Lower leg skin (tissue), 4 donors: ENCODE measurements at places on chromosomes 3 and 15. TPM values are rescaled to one million over a fixed set of nuclear protein-coding genes. Genes with fewer than 3 reads are reported as not detected.
A peak's percentile ranks its signal among the peaks of the same experiment; 100 is the strongest.

- DNase-seq, result no peak
Measured at GRCh38 chr3:502486-502885, 305.9 kb downstream of the CHL1 start.

The SNX22 gene
- total RNA-seq, result 0.39 TPM

The GHSR gene
- not detected for total RNA-seq

The SI gene
- total RNA-seq, result not detected

DNA sequence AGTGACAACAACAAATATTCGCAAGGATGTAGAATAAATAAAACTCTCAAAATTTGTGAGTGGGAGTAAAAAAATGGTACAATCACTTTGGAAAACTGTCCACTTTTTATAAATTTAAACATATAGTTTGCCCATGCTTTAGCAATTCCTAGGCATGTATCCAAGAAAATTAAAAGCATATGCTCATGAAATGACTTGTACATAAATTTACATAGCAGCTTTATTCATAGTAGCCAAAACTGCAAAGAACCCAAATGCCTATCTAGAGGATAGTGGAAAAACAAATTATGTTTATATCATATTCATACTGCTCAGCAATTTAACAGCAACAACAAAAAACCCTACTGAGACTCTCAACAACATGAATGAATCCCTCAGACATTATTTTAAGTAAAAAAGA lies 363.6 kb upstream of the CCDC54 start:
- no peak for DNase-seq

GRCh38 chr15:86491118-86491517 lies 411.4 kb downstream of the AGBL1 start:
- no peak for DNase-seq

GRCh38 chr3:178085817-178086123 lies 450.5 kb upstream of the KCNMB2 start:
- no peak for DNase-seq

The CTXND1 gene
- total RNA-seq, result 0.04 TPM

GRCh38 chr3:34419801-34420200 lies 621.4 kb downstream of the PDCD6IP start:
- no peak for DNase-seq

The GPR149 gene
- not detected for total RNA-seq

DNA sequence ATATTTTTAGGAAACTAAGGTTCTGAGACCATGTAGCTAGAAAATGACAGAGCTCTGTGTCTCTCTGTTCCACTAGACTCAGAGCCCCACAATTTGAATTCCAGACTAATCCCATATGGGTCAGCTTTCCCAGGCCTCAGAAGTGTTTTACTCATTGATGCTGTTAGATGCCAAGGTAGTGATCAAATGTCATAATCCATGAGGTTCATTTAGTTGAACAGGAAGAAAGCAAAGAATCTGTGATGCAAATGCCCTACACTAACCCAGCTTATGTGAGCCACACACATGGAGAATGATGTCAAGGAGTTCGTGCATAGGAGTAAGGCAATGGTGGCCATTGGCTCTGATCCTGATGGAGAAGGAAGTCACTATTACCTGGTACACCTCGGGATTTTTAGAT lies 363.4 kb upstream of the RARB start:
- no peak for DNase-seq

GRCh38 chr3:179147514-179147872 lies 664 bp upstream of the PIK3CA start:
- DNase-seq, result peak; percentile 86

DNA sequence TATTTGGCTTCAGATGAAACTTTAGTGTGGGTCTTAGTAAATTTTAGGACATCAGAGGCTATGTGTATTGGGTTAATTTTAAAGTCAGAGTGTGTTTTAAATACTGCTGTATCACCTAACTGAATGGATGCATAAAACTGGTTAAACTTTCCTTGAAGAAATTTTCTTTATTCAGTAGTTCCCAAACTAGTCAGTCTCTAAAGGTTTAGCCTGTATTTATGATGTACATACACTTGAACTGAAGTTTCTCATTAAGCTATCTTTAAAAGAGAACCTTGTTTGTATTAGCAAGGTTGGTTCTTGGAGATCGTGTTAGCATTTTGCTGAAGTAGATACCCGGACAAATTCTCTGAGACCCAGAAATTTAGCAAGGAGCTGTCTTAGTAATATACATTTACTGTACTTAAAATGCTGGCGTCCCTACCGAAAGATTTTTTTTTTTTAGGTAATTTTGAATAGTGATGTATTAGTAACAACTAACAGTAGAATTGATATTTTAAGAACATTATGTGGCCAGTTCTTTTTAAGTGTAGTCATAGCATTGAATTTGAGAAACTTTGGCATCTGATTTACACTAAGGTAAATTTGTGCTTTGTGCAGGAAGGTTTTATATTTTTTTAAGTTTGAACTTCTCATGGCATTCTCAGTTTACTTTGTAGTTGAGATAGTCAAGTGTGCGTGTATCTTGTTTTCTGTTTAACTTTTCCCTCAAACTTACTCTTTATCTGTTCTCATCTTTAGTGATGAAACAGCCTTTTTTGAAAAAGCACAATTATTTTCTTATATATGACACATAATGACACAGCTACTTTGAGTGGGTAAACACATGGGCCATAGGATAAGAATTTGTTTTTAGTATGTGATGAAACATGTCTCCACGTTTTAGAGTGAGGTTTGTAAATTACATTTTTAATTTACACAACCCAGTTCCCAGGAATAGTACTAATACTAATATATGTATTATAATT lies 2.9 kb downstream of the DIPK2A start:
- no peak for DNase-seq

- DNase-seq, result no peak
Measured at GRCh38 chr3:46731795-46732194, 14.1 kb upstream of the PRSS50 start.

- peak; percentile 52 for DNase-seq
Measured at GRCh38 chr3:100968932-100969906, 24.0 kb downstream of the ABI3BP start.

The CNTN3 gene
- total RNA-seq, result 0.59 TPM

The SPESP1 gene
- total RNA-seq, result 2.9 TPM

DNA sequence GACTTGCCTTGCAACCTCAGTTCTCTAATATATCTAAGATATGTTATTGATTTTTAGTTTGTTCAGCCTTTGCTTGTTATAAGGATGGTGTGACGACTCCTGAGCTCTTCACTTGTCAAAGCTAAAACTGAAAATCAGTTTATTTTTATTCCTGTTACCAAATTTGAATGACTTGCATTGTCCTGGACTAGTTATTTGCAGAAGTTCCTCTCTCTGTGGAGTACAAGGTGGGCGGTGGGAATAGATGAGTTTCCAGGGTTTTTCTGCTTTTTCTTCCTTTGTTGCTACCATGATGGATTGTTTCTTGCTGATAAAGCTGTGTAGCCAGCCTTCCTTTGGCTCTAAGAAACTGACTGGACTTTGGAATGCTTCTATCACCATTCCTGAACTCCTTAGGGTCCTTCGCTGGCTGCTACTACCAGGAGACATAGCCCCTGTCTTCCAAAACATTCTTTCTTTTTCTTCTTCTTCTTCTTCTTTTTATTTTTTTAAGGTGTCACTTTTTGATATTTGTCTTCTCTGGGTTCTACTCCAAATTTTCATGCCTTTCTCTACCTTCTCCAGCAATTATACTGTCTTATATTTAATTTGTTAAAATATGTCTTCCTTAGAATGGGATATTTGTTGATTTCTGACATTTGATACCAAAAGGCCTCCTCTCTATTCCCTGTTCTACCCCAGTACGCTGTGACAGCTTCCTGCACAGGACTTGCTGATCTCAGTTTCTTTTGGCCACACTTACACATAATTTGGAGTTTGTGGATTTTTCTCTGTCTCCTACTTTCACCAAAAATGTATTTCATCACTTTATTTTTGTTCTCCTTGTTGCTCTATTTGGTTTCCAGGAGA lies 145.1 kb upstream of the THRB start:
- no peak for DNase-seq

DNA sequence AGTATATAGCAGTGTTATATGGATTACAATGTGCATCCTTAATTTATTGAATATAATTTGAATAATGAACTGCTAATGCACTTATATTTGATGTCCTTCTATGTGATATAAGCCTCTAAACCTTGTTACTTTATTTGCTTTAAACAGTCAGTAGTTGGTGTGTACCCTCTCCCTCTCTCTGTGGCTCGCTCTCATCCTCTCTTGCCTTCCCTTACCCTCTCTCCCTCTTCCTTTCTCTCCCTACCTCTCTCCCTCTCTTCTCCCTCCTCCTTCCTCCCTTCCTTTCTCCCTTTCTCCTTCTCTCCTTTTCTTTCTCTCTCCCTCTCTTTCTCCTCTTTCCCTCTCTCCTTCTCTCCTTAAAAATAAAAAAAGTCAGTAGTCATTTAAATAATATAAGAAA lies 28.9 kb downstream of the MGA start:
- DNase-seq, result no peak

- no peak for DNase-seq
Measured at GRCh38 chr15:73802431-73803041, 49.4 kb upstream of the INSYN1 start.

DNA sequence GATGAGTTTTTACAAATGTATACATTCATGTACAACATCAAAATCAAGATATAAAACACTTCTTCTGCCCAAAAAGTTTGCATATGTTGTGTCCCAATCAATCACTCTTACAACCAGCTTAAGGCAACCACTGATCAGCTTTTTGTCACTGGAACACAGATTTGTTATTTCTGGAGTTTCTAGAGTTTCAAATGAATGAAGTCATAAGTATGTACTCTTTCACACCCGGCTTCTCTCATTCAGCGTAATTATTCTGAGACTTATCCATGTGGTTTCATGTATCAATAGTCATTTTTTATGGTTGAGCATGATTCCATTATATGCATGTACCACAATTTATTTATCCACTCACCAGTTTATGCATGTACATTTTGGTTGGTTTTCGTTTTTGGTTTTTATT lies 53.0 kb upstream of the CORO2B start:
- DNase-seq, result no peak

The RASL12 gene
- total RNA-seq, result 6.7 TPM

DNA sequence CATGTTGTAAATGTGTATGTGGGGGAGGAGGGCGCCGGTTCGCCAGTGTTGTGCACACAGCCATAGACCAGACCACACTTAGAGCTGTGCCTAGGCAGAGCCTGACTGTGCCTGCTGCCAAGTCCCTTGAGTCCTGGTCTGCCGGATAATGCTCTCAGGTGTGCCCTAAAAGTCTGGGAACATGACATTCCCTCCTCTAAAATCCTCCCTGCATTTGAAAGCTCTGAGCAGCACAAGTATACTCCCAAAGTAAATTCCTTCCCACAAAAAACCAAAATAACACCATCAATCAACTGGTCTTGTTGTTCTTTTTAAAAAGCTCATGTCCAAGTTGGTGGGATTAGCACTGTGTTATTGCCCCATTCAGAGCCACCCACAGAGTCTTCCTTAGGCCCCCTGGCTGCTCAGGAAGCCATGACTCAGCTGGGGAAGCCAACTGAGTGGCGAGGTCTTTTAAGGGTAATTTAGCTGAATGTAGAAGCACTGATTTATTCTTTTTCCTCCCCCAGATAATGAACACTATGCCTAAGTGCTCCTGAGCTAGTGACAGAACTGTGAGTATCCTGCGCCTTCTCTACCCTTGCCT lies 147.8 kb upstream of the MCTP2 start:
- DNase-seq, result no peak

The TMEM45A gene
- total RNA-seq, result 421 TPM

The CHST2 gene
- 14.7 TPM for total RNA-seq

The KCNAB1 gene
- 2.9 TPM for total RNA-seq

DNA sequence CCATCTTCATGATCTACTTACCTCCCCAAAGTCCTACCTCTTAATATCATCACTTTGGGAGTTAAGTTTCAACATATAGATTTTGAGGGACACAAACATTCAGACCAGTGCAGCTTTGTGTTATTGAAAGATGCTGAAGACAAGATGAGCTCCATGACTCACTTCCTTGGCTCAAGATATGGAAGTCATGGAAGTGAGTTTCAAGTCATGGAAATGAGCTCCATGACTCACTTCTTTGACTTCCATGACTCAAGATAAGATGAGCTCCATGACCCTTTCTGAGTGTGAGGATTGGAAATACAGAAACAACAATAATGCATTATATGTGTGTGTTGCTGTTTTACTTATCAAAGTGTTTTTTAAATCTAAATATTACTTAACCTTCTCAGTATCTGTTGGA lies 170.2 kb upstream of the TPRG1 start:
- DNase-seq, result no peak

The AMIGO3 gene
- 2.5 TPM for total RNA-seq
